Upper lobe of left lung (tissue), 6 donors: ENCODE measurements at places on chromosomes 2 and 18. TPM values are rescaled to one million over a fixed set of nuclear protein-coding genes. Genes with fewer than 3 reads are reported as not detected.

The KCNE4 gene
- 1.9 TPM for total RNA-seq

The NT5C1B gene
- not detected for total RNA-seq

The CNGA3 gene
- 0.22 TPM for total RNA-seq

The ATOH8 gene
- 82.2 TPM for total RNA-seq

- DNase-seq, result no peak
These were observed 97.2 kb downstream of the AGPS start for GRCh38 chr2:177489719-177490301.
